NCI-H187 treated with DMSO at 0.1 percent for 48 hours (cell line): ENCODE measurements at places on chromosomes 6 and 20.

DNA sequence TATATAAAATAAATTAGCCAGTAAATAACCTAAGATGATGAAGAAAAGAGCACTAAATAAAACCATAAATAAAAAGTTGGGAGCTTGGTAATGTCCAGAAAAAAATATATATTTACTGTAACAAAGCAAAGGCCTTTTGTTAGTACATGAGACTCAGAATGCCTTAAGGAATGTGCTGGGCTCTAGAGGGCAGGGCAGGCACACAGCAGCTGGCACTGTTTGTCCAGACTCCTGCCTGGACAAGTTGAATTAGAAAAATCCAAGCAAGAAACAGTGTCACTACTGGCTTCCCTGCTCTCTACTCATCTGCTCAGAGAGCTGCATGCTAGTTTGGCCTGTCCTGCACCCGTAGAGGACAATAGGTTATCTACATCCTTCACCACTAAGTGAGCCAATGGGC lies 8.8 kb downstream of the DEFB129 start:
- no peak for DNase-seq

- DNase-seq, result no peak
Measured at GRCh38 chr6:19896693-19897010, 59.5 kb downstream of the ID4 start.

- DNase-seq, result no peak
Measured at GRCh38 chr6:44253307-44254101, 3.8 kb downstream of the SLC35B2 start.

- DNase-seq, result no peak
Measured at GRCh38 chr6:86963352-86963751, 26.0 kb downstream of the HTR1E start.

DNA sequence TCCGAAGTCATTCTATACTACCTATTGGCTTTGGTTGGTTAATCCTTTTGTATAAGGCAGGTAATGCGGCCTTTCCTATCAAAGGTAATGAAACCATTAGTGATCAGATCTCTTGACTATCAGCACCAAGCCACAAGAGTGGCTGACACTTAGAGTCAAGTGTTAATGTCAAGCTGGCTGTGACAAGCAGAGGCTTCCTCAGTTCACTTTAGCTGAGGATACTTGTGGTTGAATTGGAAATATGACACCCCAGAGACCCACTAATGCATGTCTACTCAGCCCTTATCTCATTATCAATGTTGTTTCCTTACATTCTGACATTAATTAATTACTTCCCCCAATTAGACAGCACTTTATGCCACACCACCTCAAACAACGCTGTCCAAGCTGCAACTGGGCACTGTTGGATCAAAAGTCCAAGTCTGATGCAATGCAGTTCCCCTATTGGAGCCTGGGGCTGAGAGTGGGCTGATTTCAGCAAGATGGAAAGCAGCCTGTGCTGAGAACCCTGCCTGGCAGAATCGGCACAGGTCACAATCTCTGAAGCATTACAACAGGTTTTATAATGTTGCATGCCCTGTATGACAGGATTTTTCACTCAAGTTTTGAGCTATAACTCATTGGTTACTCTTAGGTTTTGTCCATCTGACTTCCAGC lies 273.5 kb downstream of the COL12A1 start:
- DNase-seq, result peak; percentile 35

GRCh38 chr6:110387986-110388385 lies 27.4 kb downstream of the DDO start:
- DNase-seq, result no peak

DNA sequence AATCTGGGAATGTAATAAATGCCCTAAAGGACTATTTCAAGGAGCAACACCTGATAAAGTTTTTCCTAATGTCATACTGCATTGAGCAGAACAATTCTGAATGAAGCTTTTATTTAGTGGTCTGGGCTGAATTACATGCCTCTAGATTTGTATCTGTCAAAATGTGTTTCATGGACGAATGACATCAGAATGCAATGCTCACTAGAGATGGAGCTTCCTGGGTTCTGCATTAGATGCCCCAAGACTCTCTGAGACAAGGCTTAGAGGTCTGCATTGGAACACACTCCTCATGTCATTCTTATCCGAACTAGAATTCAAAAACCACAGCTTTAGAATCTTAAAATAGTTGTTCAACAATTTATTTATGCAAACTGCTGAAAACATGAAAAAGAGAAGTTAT lies 62.0 kb downstream of the SYNE1 start:
- no peak for DNase-seq

DNA sequence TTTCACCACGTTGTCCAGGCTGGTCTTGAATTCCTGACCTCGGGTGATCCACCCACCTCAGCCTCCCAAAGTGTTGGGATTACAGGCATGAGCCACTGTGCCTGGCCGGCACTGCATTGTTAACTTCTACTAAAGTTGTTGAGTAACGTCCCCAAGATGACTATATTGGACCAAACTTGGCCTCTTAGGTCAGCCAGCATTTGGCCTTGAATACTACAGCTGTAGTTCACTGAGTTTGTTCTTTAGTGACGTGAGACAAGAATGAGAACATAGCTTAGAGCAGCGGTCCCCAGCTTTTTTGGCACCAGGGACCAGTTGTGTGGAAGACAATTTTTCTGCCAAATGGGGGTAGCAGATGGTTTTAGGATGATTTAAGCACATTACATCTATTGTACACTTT lies 237.1 kb downstream of the TBC1D7 start:
- DNase-seq, result no peak

DNA sequence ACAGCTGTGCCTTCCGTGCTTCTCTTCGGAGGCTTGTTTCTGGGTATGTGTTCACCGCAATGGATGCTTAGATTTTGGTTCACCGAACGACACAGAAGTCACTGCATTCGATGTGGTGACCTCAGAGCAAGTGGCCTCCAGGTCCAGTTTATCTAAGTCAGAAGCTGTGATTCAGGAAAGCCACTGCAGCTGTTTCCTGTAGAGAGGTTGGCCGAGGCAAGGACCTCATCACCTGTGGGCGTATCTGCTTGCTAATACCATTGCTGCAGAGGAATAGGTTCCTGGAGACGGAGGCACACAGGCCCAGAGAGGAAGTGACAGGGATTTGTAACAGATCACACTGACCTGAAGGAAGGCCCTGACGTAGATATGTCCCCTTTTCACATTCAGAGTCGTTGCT lies 82.7 kb downstream of the FARS2 start:
- DNase-seq, result no peak

- DNase-seq, result no peak
Measured at GRCh38 chr6:45054610-45055009, 273.5 kb upstream of the RUNX2 start.

DNA sequence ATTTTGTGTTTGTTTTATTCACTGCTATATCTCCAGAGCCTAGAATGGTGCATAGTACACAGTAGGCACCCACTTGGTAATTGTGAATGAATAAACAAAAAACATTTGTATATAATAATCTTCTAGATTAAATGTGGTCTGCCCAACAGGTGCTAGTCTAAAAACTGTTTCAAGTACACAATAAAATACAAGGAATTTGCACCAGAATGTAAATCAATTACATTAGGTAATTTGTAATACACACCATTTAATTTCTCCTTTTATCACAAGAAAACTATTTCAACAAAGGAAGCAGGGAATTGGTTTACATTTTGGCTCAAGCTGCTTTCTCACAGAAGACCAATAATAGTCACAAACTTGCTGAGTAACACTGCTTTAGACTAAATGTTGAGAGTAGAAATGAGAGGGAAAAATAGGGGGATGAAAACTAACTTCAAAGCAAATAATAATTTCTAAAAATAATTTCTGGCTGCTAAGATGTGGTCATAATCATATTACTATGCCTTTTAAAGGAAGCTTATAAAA lies 22.1 kb downstream of the RUNX2 start:
- DNase-seq, result no peak

- no peak for DNase-seq
Measured at GRCh38 chr6:52369234-52369633, 7.3 kb downstream of the PAQR8 start.

DNA sequence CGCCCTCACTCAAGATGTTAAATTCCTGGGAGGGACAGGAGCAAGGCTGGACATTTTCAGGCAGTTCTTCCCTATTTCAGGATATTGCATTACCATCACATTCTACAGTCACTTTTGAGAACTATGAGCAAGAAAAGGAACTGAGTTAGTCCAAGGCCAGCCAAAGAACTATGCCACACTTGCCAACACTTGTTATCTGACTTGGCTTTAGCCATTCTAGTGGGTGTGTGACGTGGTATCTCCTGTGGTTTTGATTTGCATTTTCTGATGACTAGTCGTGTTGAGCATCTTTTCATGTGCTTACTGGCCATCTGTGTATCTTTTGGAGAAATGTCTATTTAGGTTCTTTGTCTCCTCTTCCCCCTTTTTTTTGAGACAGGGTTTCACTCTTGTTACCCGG lies 12.0 kb downstream of the XRN2 start:
- no peak for DNase-seq

GRCh38 chr6:44452725-44453124 lies 65.2 kb downstream of the CDC5L start:
- DNase-seq, result no peak

DNA sequence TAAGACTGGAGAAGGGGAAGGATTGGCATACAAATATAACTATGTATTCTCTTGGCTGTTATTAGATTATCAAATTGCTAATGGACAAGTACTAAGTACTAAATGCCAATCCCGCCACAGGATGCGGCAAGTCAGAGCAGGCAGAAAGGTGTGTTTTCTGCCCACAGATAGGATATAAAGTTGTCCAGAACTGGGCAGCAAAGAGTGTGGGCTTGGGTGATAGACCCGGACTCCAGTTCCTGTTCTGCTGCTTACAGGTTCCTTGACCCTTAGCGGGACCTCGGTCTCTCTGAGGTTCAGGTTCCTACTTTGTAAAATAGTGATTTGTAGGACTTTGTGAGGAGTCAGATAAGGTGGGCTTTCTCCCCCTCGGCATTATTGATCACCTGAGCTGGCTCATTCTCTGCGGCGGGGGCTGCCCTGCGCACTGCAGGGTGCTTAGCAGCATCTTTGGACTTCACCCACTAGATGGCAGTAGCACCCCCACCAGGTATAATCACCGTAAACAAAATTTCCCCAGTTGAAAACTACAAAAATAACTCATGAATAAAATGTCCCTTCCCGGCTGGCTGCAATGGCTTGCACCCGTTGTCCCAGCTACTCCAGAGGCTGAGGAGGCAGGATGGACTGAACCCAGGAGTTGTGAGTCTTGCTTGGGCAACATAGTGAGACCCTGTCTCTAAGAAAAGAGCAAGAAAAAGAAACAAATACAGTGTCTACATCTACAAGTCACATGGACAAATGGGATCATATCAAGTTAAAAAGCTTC lies 193.1 kb downstream of the DOK5 start:
- no peak for DNase-seq

DNA sequence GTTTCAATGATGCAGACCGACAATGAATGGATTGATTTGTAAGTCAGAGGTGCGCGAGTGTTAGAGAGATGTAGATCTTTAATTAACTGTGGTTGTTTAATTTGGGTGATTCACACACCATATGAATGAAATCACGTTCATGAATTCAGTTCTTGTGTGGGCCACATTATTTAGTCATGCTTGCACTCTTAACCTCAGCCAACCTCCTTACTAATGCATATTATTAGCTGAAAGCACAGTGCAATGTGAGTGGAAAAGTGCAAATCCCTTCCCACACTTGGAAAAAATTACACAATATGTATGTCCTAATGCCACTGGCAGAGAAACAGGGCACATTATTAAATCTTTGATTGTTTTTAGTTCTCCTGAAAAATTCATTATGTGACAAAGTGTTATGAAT lies 512.5 kb downstream of the BCKDHB start:
- no peak for DNase-seq

DNA sequence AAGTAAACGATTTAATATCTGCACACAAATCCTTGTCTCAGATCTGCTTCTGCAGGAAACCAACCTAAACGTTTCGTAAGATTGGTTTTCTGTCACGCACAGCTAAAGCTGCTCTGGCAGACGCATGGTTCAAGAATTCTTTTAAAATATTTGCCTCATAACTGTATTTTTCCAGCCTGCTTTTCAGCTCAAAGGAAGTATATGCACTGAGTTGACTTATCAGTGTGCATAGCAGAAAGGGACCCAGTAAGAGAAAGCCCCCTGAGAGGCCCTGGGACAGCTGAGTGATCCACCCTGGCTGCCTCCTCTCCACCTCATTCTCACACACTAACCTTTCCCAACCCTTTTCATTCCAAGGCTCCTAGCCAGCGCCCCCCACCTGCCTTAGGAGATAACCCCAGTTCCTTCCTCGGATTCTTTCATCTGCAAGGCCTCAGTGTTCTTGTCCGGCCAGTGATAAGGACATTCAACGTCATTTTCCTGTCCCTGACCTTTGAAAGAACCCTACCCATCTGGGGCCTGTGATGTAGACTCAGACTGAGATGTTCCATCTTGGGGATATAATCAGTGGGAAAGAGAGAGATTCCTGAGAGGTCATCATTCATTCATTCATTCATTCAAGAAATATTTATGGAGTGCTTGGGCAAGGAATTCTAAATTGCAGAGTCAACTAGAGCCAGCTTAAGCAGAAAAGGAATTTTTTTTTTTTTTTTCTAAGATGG lies 22.4 kb upstream of the SLC9A8 start:
- no peak for DNase-seq

DNA sequence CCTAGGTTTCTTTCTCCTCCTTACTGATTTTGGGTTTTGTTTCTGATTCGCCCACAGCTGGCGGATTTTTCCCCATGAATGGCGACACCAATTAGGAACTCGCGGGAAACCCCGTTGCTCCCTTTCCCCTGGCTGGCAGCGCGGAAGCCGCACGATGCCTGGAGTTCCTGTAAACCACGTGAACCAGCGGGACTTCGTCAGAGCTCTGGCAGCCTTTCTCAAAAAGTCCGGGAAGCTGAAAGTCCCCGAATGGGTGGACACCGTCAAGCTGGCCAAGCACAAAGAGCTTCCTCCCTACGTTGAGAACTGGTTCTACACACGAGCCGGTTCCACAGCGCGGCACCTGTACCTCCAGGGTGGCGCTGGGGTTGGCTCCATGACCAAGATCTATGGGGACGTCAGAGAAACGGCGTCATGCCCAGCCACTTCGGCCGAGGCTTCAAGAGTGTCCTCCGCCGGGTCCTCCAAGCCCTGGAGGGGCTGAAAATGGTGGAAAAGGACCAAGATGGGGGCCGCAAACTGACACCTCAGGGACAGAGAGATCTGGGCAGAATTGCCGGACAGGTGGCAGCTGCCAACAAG lies 3.2 kb upstream of the SEC23B start:
- DNase-seq, result no peak

DNA sequence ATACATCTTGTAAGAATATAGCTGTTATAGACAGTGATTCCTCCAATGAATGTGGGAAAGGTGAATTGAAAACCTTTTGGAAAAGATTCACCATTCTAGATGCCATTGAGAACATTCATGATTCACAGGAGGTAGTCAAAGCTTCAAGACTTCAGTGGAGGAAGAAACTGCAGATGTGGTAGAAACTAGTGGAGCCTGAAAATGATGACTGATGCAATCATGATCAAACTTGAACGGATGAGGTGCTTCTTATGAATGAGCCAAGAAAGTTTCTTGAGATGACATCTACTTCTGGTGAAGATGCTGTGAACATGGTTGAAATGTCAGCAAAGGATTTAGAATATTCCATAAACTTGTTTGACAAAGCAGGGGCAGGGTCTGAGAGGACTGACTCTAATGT lies 66.7 kb upstream of the C6orf118 start:
- DNase-seq, result no peak
